HCT116 (cell line): ENCODE measurements at places on chromosomes 7 and 10. TPM values are rescaled to one million over a fixed set of nuclear protein-coding genes. Genes with fewer than 3 reads are reported as not detected.
A peak's percentile ranks its signal among the peaks of the same experiment; 100 is the strongest.

DNA sequence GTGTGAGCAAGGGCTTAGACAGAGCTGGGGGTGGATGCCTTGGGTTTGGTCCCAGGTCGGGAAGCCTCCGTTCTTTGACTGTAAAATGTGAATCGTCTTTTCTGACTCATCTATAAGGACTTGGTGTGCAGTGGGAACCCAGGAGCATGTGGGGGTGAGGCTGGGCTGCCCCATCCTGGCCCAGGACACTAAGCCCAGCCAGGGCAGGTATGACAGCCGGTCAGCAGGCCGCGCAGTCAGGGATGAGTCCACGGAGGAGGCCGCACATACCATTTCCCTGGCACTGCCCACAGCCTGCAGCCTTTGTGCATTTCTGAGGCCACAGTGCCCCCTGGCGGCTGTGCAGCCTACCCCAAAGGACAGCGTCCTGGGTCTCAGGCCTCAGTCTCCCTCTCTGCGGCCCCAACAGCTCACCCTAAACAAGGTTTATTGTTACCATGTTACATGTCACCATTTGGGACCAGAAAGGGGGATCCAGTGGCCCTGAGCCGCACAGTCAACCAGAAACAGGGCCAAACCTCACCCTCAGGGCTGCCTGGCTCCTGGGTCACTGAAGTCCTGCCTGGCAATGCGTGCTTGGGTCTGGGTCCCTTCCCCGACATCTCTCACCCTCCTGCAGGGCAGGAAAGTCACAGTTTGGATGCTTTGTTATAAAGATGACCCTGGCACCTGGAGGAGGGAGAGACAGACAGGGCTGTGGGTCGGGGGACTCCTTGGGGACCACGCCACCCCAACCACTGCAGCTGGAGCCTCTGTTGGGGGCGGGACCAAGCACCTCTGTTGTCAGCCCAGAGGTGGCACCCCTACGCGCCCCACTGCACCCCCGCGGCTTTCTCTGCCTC, 14.4 kb upstream of the SH2B2 start:
- H3K4me3 ChIP-seq, result no peak overlapping the region
- H3K36me3 ChIP-seq, result no peaks in the 10 kb centered on the region
- H3K27ac ChIP-seq, result peak overlapping the region; percentile 83; the same call in 1 of the 2 replicates
- no peaks in the 10 kb centered on the region for H3K27me3 ChIP-seq
- peaks cover 41% of the 10 kb centered on the region for H3K4me1 ChIP-seq

The CNNM1 gene
- total RNA-seq, result not detected

DNA sequence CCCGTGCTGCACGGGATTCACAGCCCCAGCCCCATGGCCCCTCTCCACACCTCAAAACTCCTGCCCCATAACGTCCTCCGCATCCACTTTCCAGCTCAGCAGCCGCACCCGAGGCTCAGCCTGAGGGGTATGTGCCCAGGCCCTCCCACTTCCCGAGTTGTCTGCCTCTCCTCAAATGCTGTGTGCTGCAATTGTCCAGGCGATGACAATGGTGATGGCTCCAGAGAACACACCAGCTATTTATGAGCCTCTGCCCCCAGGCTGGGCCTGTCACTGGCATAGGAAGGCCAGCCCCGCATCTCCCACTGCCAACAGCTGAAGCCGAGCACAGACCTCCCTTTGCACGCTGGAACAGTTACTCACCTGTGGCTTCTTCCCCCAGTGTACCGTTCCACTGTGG, 2.4 kb upstream of the LDB3 start:
- H3K4me3 ChIP-seq, result no peak overlapping the region
- peaks cover 9% of the 10 kb centered on the region for H3K4me1 ChIP-seq
- H3K27me3 ChIP-seq, result no peaks in the 10 kb centered on the region
- H3K36me3 ChIP-seq, result no peaks in the 10 kb centered on the region
- no peak overlapping the region for H3K27ac ChIP-seq

GRCh38 chr10:44064317-44064716, 320.6 kb downstream of the CXCL12 start:
- H3K4me1 ChIP-seq, result no peaks in the 10 kb centered on the region
- H3K36me3 ChIP-seq, result no peaks in the 10 kb centered on the region
- DNase-seq, result no peak
- H3K27ac ChIP-seq, result no peak overlapping the region
- H3K27me3 ChIP-seq, result no peaks in the 10 kb centered on the region; the same call in 1 of the 2 replicates

GRCh38 chr10:16192337-16192736, 244.5 kb upstream of the PTER start:
- H3K27me3 ChIP-seq, result peaks cover 3% of the 10 kb centered on the region; the same call in 1 of the 2 replicates
- DNase-seq, result no peak
- H3K4me1 ChIP-seq, result no peaks in the 10 kb centered on the region
- no peak overlapping the region for H3K4me3 ChIP-seq
- H3K36me3 ChIP-seq, result no peaks in the 10 kb centered on the region

DNA sequence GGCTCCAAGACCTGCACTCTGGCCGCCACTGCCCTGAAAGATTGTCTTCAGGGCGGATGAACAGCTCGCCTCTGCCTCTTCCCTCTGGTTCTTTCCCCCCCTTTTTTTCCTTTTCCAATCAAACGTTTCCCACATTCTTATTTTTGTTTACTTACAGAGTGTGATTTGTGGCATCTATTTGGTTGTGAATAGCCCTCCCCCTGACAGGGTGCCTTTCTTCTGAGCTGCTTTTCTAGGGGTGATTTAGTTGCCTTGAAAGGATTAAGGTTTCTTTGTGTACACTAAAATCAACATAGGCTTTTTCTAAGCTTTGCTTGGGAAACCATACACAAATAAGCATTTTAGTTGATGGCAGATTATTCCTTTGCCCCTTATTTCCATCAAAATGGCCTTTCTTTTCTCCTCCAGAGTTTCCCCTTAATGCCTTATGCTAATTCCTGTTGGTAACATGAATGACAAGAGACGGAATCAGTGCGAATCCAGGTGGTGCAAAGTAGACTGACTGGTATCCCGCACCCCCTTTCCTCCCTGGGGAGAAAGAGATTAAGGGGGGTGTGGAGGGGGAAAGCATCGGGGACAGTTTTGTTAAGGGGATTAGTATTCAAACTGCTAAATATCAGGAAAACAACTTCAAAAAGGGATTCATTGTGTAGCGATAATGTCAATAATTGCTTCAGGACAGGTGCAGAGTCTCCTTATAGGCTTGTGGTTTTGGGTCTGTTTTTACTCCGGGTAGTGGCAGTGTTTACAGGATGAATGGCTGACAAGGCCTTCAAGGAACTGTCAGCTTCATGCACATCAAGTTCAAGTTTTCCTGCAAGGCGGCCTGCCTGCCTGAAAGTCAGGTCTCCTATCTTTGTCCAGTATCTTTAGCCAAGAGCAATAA, 431.6 kb upstream of the GALNT17 start:
- H3K4me1 ChIP-seq, result no peaks in the 10 kb centered on the region
- no peak overlapping the region for H3K27ac ChIP-seq
- DNase-seq, result no peak

DNA sequence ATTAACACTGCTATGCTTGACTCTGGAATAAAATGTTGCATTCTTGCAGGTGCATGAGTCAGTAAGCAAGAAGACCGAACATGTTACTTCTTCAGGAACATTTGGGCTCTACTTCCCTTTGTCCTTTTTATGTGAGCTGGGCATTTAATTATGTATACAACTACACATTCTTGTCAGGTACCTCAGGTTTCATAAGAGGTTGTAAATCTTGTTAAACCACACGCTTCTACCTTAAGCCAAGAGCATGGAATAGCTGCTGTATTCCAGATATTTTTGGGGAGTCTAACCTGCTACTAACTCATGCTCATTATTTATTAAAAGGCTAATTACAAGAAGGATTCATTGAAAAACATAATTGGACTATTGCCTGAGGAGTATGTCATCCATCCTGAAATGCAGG, 414.2 kb upstream of the KLF6 start:
- DNase-seq, result no peak
- H3K36me3 ChIP-seq, result no peaks in the 10 kb centered on the region
- no peak overlapping the region for H3K27ac ChIP-seq
- H3K27me3 ChIP-seq, result no peaks in the 10 kb centered on the region
- H3K4me3 ChIP-seq, result no peak overlapping the region
- peaks cover 7% of the 10 kb centered on the region; the same call in 1 of the 2 replicates for H3K4me1 ChIP-seq

- no peak overlapping the region for H3K4me3 ChIP-seq
- H3K36me3 ChIP-seq, result no peaks in the 10 kb centered on the region
- no peaks in the 10 kb centered on the region for H3K27me3 ChIP-seq
- no peak for DNase-seq
- H3K27ac ChIP-seq, result no peak overlapping the region
Observed at GRCh38 chr7:51309361-51310130, 7.1 kb downstream of the COBL start.

GRCh38 chr10:1048349-1048731, 579 bp downstream of the IDI1 start:
- H3K4me1 ChIP-seq, result peaks cover 25% of the 10 kb centered on the region
- peak overlapping the region; percentile 78 for H3K27ac ChIP-seq
- H3K4me3 ChIP-seq, result peak overlapping the region; percentile 90
- H3K36me3 ChIP-seq, result no peaks in the 10 kb centered on the region; the same call in 1 of the 2 replicates
- DNase-seq, result no peak

- no peaks in the 10 kb centered on the region for H3K27me3 ChIP-seq
- no peak for DNase-seq
- no peak overlapping the region for H3K4me3 ChIP-seq
- H3K27ac ChIP-seq, result no peak overlapping the region
Observed at GRCh38 chr10:97747573-97747972, 10.6 kb downstream of the ZFYVE27 start.

DNA sequence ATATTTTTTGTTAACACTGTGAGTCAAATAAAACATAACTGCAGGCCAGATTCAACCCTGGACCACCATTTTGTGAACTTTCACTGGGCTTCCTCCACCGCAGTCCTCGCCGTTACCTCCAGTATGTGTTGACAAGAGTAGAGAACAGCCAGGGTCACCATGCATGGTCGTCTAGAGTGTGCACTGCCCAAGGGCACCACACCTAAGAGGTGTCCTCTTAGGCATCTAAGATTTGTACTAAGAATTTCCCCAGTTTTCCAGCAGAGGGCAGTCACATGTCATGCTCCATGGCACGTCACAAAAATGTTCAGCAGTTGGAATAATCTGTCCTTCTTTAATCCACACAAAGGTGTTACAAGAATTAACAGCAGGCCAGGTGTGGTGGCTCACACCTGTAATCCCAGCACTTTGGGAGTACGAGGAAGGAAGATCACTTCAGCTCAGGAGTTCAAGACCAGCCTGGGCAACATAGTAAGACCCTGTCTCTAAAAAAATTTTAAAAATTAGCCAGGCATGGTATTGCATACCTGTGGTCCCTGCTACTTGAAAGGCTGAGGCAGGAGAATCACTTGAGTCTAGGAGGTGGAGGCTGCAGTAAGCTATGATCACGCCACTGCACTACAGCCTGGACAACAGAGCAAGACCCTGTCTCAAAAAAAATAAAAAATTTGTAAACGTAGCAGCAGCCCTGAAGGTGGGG, 71.2 kb upstream of the FOXK1 start:
- H3K4me3 ChIP-seq, result no peak overlapping the region
- no peaks in the 10 kb centered on the region for H3K4me1 ChIP-seq
- H3K27ac ChIP-seq, result no peak overlapping the region
- H3K27me3 ChIP-seq, result no peaks in the 10 kb centered on the region
- no peaks in the 10 kb centered on the region for H3K36me3 ChIP-seq

DNA sequence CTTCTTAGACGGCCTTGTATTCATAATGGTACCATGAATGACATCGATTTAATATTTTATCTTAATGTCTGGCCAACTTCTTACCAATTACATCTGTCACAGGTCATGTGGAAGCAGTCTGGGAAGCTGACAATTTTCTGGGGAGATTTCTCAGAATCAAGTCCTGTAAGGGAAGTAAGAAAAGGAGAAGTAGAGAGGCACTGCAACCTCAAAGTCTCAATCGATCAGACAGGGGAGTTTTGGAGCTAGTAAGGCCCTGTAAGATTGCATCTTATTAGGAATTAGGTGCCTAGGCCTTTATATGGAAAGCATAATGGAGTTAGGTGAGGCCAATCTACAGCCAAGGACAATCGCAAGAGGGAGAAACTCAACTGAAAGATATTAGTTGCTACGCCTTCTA, 694.6 kb upstream of the SORCS1 start:
- H3K4me1 ChIP-seq, result no peaks in the 10 kb centered on the region
- H3K27ac ChIP-seq, result no peak overlapping the region
- no peaks in the 10 kb centered on the region for H3K27me3 ChIP-seq
- H3K4me3 ChIP-seq, result no peak overlapping the region
- no peaks in the 10 kb centered on the region for H3K36me3 ChIP-seq

The ZNF727 gene
- total RNA-seq, result not detected

DNA sequence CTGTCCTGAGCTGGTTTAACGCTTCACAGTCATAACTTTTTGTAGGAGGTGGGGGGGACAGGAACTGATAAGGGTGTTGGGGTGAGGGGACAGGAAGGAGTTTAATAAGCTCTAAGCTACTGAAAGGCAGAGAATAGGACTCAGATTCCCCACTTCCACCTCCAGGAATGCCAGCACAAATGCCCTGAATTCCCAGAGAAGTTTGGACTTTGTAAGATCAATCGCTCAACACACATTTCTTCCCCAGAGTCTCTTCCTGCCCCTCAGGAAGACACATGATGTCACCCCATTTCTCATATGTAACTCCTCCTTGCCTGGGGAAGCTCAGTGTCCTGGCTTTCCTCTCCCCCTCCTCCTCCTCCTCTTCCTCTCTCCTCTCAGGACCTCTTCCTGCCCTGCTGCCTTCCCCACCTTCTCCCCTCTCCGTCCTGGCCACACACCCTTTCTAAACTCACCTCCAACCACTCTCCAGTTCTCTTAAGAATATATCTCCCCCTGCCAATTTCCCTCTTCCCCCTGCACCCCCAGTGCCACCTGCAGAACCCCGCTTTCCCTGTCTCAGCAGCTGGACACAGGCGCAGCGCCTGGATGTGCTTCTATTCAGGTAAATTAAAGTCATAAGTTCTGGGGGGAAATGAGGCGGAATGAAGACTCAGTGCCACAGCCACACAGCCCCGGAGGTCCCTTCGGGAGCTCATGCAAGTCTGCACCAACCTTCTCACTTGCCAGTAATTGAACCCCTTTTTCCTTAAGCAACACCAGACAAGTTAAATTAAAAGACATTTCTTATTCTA, 5.3 kb upstream of the LOXL4 start:
- H3K4me3 ChIP-seq, result no peak overlapping the region
- DNase-seq, result no peak
- no peaks in the 10 kb centered on the region for H3K27me3 ChIP-seq
- H3K4me1 ChIP-seq, result peaks cover 21% of the 10 kb centered on the region
- H3K36me3 ChIP-seq, result no peaks in the 10 kb centered on the region

DNA sequence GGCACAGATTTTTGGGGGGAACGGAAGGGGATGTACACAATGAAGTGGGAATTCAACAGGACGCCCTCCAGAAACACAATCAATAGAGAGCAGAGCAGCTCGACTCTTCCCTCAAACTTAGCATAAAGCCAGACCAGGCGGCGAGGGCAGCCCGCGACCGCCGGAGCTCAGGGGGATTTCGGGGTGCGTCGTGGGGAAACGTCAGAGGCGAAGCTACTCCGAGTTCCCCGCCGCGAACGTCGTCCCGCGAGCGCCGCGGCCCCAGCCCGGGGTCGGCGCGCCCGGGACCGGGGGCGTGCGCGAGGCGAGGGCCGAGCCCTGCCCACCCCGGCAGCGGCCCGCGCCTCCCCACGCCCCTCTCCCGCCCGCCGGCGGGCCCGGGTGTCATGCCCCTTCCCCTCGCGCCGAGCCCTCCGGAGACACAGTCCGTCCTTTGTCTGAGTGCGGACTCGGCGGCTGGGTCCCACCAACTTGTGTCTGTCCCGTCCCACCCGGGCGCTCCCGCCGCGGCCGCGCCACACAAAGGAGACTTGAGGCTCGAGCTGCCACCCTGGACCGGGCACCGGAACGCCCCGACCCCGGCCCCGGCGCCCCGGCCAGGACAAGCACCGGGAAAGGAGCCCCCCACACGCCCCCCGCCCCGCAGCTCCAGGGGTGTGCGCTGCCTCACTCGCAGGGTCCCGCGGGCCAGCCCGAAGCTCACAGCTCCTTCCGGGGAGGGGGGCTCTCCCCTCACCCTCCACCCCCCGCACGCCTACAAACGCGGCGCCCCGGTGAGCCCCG, 634 bp downstream of the EZH2 start:
- no peak for DNase-seq
- peaks cover 19% of the 10 kb centered on the region for H3K4me1 ChIP-seq
- no peaks in the 10 kb centered on the region for H3K36me3 ChIP-seq
- no peaks in the 10 kb centered on the region for H3K27me3 ChIP-seq
- H3K4me3 ChIP-seq, result peak overlapping the region; percentile 78
